ENCODE measurements at places on chromosomes 3 and 15.

- no peak for DNase-seq
These were observed 267.6 kb upstream of the KCNH8 start for GRCh38 chr3:18880691-18881090.

DNA sequence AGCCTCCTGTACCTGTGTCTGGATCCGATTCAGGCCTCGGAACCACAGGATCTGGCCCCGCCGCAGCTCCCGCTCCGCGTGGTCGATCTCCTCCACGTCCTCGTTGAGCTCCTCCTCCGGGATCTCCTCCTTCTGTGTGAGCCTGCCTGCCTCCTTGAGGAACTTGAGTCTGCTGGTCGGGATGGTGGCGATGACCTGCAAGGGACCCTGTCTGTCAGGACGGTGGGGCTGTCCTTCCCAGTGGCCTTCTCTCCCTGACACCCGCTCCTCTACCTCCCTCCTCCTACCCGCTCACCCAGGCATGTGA, 17.2 kb upstream of the SEC13 start:
- DNase-seq: no peak

DNA sequence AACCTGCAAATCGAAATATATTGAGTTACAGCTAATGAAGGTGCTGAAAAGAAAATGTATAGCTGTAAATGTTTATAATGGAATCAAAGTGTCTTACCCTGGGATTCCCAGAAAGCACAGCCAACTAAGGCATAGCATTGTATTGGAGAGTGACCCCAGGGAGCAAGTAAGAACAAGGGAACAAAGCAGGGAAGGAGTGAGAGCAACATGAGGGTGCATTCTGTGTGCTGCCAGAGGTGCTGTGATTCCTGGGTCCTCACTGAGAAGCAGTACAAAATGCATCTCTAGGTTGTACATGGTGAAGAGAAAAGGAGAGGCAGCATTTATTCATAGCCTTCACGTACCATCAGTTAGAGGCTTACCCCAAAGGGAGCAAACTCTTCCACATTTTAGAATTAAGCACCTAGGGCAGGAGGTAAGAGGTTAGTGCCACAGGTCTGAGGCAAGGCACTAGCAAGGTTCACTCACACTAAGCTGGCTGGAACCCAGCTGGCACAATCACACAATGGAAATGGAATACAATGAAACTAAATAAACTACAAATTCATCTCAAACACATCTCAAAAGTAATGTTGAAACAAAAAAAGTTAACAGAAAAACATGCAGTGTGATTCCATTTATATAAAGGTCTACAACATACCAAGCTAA, 151.5 kb upstream of the C2CD4B start:
- no peak for DNase-seq

DNA sequence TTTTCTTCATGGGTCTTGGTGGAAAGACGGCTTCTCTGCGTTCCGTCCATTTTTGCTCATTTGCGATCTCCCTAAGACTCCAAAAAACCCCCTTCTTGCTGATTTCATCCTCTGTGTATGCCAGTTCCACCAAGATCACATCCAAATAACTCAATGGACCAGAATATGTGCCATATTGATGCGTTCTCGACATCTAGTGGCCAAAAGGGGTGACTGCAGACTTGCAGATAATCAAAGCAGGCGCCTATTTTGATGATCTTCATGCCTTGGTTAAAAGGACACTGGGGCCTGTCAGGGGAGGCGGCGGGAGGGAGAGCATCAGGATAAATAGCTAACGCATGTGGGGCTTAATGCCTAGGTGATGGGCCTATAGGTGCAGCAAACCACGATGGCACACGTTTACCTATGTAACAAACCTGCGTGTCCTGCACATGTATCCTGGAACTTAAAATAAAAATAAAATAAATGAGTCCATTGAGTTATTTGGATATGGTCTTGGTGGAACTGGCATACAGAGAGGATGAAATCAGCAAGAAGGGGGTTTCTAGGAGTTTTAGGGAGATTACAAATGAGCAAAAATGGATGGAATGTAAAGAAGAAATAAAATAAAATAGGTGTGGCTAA, 104.2 kb upstream of the RAD18 start:
- peak; percentile 13 for DNase-seq

- peak; percentile 70 for DNase-seq
These were observed at the start of gene GPR176 for GRCh38 chr15:39919748-39920509. Gene GPR176, minus strand, starts transcription at chr15:39920266. Its CDS starts 240 bp downstream, at chr15:39920026.

DNA sequence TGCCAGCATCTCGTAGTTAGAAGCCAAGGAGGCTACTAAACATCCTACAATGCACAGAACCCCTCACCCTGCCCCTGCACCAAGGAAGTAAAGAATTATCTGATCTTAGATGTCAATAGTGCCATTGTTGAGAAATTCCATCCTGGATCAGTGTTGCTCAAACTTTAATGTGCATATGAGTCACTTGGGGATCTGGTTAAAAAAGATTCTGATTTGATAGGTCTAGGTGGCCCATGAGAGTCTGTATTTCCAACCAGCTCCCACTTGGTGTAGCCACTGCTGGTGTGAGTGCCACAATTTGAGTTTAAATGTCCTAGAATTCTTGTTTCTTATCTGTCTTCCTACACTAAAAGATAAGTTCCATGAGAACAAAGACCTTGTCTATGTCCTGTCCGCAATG, 43.7 kb downstream of the TMEM45A start:
- DNase-seq: no peak

GRCh38 chr3:190366133-190366532, 21.8 kb upstream of the CLDN16 start:
- no peak for DNase-seq

DNA sequence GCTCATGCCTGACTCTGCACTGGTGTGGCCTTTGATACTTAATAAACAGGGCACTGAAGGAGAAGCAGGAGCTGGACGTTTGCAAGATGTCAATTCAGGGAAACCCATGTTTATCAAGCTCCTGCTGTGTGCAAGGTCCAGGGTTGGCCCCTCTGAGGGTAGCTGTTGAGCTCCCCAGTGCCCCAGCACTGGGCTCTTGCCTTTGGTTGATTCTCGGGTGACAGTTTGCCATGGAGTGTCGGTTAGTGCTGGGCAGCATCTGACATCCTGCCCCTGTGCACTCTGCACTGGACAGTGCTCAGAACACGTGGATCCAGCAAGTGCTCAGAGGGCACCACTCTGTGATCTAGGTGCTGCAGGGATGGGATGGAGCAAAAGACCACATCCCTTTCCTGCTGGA, 7.3 kb downstream of the HDAC11 start:
- DNase-seq: no peak

DNA sequence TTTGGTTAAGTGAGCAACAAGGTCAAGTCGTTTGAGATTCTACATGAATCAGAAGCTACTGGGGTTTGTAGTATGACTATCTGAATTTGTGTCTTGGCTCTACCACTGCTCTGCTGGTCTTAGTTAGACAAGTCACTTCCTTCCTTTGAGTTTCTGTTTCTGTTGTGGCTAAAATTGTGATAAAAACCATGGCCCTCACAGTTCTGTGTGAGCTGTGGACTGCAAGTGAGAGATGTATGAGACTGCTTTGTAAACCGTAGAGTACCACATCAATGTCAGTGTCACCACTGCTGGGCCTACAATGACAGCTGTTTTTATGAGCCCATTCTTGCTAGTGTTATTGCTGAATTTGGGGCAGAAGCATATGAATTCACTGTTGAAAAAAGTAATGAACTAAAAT, 32.7 kb downstream of the RARB start:
- no peak for DNase-seq

- no peak for DNase-seq
These were observed 275.6 kb downstream of the ZNF621 start for GRCh38 chr3:40800343-40800742.

GRCh38 chr3:170907637-170908234, 701 bp downstream of the EIF5A2 start:
- DNase-seq: no peak

DNA sequence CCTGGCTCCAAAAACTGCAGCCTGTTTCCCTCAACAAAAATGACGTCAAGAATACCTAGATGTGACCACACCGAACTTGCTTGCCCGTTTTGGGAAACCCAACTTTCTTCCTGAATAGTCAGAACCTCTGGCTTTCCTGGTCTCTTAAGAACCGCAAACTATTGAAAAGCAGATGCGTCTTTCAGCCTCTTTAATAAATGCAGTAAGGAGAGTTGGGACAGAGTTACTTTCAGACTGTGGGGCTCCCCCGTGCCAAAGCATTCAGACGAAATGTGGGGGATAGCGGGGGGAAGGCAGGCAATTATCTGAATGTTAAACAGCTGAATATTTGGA, 1.2 kb upstream of the PROK2 start:
- DNase-seq: no peak

GRCh38 chr3:159028706-159029105, 226.9 kb downstream of the MFSD1 start:
- DNase-seq: no peak

DNA sequence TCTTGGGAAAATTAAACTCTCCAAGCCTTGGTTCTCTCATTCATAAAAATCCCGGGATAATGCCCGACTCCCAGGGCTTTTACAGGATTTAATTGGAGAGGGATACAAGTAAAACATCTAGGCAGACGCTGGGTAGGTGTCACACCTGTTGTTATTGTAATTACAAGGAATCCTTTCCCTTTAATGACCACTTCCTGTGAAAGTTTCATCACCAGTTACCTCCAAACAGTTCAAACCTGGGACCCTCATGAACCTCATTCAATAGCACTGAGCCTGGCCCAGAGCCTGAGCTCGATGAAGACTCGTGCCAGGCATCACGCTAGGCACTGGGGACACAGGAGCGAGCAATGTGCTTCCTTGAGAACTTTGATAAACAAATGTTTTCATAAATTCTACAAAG, 2.1 kb upstream of the RYK start:
- no peak for DNase-seq

DNA sequence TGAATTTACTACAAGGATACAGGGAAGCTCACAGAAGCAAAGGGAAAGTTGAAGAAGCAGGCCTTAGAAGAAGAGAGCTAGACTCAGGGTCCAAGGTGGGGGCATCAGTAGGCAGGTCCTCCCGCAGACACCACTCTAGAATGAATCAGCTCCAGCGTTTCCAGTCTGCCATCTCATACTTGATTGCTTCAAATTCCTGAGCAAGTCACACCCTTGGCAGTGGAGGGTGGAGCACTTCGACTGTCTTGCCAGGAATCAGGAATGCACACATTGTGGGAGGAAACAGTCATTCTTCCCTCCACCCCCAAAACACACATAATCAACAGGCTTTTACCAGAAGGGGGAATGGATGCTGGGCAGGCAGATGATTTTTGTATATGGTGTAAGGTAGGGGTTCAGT, 78.5 kb downstream of the CHCHD6 start:
- DNase-seq: peak; percentile 83

- DNase-seq: no peak
These were observed 46.2 kb downstream of the DENND6A start for GRCh38 chr3:57646723-57647122.

GRCh38 chr3:51581524-51581923, 43.0 kb downstream of the RAD54L2 start:
- no peak for DNase-seq

DNA sequence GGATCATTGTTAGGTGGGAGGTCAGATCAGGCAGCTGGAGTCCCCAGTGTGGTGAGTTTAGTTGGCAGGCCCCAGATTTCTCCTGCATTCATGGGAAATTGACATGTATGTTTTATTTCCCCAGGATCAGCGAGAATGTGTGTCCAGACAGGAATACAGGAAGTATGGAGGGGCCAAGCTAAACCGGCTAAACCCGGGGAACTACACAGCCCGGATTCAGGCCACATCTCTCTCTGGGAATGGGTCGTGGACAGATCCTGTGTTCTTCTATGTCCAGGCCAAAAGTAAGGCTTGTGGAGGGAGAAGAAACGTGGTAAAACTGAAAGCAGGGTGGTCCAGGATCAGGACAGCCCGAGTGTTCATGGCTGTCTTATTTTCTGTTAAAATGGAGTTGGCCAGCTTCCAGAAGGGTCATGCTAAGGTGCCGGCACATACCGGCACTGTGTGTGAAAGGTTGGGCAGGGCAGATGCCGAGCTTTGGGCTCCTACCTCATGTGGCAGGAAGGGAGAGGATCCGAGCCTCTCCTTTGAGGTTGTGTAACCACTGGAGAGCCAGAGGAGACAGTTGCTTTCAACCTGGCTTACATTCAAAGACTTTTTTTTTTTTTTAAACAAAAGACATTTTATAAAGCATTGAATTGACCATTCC, 83.1 kb downstream of the PGPEP1L start:
- no peak for DNase-seq

- no peak for DNase-seq
These were observed 71.3 kb downstream of the TMCC1 start for GRCh38 chr3:129822241-129822640.

DNA sequence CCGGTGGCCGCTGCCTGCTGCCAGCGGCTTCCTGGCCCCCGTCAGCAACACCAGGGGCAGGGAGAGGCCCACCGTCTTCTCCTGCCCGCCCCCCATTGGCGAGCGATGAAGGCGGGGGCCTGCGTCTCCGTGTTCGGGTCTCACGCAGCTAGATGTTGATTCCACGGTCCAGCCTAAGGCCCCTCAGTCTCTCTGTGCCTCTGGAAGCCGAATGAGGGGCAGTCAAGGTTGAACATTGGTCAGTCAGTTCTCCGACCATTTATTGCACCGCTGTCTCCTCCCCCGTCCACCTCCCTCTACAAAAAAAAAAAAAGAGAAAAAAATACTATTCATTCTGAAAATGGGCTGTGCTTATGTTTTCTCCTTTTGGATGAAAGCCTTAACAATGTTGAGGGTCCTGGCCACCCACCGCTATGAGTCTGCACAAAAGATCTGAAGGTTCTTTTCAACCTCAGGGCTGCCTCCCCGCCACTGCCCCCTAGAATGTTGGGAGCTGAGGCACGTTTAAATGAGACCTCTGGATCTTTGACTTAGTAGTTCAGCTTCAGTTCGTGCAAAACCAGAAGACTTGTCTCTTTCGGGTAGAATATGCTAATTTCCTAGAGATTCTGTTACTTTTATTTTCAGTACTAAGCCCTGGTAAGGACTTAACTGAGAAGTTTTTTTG, 736 bp downstream of the IREB2 start:
- DNase-seq: no peak

DNA sequence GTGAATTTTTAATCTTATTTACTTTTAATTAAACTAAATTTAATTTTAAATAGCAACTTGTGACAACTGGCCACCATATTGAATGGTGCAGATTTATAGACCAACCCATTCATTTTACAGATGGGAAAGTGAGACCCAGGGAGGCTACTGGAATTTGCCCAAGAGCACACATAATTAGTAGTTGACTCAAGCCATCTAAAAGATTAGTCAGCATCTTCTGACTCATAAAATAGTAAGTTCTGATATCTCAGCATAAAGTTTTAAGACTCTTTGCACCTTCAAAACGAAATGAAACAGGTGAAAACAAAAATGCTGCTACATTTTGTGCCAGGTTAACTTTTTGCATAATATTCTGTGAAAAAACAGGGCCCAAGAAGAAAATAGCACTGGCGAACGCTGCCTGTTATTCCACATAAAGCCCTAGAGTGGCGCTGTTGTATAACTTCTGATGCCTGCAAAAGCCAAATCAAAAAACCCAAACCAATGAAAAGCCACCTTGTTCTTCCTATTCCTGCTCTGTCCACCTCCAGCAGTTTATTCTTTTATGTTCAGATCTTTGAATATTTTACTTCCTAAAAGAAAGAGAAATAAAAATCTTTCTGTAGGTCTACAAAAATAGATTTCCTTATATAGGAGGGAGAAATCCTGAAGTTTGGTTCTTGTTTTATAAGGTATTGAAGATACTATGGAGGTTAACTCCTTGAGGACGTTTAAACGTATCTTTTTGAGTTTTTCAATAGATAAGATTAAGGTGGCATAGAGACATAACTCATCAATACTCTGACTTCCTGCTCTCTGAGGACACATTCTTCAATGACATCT, 62.8 kb downstream of the OTOL1 start:
- no peak for DNase-seq
